ENCODE measurements at places on chromosomes 2 and 18.

GRCh38 chr2:26555246-26556133, 77.6 kb upstream of the OTOF start:
- DNase-seq = peak; percentile 20

DNA sequence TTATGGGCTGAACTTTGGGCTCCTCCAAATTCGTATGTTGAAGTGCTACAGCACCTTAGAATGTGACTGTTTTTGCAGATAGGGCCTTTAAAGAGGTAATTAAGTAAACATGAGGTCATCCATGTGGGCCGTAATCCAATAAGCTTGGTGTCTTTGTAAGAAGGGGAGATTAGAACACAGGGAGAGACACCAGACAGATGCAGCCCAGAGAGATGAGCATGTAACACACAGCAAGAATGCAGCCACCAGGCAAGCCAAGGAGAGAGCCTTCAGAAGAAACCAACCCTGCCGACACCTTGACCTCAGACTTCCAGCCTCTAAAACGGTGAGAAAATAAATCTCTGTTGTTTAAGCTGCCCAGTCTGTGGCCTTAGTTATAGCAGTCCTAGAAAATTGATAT, 74.3 kb downstream of the HRH4 start:
- DNase-seq = no peak

DNA sequence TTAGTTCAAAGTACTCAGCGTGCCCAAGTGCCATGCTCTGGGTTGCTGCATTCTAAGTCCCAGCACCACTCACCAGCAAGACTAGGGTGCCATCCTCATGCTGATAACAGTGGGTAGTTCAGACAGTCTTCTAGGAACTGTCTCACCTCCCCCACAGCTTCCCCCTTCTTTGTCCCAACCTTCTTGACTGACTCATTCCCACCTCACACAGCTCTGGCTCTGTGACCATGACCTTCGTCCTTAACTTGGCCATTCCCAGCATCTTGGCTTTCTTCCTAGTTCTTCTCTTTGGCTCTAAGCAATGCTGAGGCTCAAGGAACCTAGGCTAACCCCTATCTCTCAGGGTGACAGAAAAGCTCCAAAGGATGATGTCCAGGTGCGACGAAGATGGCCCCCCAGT, 20.0 kb upstream of the CXCR4 start:
- DNase-seq = no peak

GRCh38 chr2:109214651-109215371, 85.8 kb downstream of the SH3RF3 start:
- no peak for DNase-seq

GRCh38 chr18:23350188-23350587, 102.9 kb upstream of the RIOK3 start:
- no peak for DNase-seq

GRCh38 chr2:109526442-109526970, 87.3 kb downstream of the SEPTIN10 start:
- DNase-seq = no peak

GRCh38 chr18:29250259-29250658, 1073.3 kb upstream of the CDH2 start:
- DNase-seq = no peak

DNA sequence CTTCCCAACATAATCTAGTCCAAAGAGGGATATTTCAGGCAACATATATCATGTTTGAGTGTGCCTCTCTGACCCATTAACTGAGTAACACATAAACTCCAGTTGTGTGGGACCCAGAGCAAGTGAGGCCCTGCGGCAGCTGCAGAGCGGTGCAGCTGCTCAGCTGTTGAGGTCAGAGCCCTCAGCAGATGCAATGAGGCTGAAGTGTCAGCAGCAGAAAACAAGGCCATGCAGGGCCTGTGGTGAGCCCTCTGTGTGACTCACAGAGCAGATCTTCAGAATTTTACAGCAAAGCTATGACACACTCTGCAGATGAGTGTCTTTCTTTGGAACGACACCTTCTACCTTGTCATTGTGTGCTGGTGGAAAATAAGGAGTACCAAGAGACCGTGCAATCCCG, 168.5 kb downstream of the CBLN2 start:
- DNase-seq = peak; percentile 33

DNA sequence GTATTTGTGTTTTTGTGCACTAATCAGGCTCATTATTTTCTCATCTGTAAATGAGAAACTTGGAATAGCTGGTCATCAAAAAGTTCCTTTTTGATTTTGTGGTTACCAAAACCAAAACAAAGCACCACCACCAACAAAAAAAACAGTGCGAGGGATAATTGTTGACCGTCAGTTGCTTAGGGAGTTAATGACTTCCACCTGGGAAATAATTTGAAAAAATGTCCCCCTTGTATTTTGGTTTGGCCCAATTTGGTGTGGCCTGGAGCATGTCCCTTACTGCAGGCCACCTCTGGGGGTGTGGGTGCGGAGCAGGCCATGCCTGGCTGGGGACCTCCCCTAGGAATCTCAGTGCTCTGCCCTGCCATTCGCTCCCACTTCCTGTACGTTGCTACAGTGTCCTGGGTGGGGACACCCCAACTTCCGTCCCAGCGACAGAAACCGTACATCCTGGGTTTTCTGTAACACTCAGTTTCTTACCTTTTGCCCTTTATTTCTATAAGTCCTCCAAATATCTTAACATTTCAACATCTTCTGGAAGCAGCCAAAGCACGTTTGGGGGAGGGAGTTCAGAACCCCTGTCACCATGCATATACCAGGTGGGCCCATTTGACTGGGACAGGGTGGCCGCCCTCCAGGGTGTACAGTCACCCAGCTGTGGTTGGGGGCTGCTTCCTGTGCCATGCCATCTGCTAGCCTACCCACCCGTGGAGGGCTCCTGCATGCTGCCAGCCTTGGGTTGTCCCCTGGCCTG, 31.3 kb downstream of the NCK2 start:
- DNase-seq = no peak

DNA sequence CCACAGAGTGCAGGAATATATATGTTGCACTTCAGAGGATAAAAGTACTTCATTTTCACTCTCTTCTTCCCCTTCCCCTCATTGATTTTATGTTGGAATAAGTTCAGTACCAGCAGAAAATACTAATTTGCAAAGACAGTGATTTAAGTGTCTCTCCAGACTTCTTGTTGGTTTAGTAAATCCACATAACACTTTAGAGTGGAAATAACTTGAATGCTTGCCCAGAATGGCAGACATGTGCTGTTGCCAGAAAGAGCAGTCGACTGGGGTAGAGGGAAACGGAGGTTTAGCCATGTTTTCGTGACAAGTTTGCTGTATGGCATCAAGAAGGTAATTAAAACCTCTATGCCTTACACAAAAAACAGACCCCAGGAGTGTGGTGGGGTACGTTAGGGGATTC, 246.0 kb upstream of the CXCR4 start:
- DNase-seq = no peak

- DNase-seq = no peak
These were observed 24.1 kb downstream of the GREB1L start for GRCh38 chr18:21265971-21266673.

DNA sequence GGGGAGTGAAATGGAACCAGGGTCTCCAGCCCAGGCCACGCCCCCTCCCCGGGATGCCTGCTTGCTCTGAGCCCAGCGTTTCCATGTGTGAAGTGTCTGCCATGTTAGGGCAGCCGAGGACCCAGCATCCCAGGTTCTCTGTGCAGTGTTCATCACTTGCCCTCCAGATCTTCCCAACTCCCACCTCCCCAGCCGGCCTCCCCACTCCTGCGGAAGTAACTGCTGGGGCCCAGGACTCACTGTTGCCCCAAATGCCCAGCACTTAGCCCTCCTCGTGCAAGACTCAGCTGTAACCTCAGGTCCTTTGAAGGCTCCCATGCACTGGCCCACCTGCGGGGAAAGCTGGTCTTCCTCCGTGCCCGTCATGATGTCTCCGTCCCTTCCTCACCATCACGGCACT, 9.7 kb upstream of the PXDN start:
- DNase-seq = no peak

GRCh38 chr2:169365029-169365480, 2.7 kb upstream of the LRP2 start:
- DNase-seq = no peak

DNA sequence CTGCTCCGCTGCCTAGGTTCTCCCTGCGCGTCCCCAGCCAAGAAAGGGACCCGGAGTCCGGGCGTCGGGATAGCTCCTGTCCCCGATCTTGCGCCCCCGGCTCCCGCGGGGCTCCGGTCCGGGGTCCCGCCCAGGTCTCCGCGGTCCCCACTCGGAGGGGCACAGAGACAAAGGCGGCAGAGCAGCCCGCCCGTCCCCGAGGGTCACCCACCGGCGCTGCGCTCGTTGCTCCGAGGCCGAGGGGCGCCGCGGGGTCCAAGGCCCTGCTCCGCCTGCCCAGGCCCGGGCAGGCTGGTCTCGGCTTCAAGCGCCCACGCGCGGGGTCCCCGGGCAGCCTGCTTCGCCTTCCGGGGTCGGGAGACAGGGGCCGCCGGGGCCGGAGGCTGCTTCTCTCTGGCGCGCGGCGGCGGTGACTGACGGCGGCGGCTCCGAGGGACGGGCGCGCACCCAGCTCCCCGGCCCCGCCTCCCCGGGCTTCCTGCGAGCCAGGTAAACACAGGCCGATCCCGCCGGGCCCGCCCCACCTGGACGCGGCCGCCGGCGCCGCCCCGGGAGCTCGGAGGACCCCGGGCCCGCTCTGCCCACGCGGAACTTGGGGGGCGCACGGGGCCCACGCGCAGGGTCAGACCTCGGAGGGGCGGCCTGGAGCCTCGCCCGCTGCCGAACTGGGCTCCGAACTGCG, at the start of gene MBP:
MBP (minus strand) TSS at position 415 of the 682 bp plus-strand sequence. CDS start 27,522 bp downstream, outside the sequence.
- DNase-seq = no peak

- DNase-seq = no peak
These were observed 11.5 kb downstream of the SF3B1 start for GRCh38 chr2:197423307-197423706.

DNA sequence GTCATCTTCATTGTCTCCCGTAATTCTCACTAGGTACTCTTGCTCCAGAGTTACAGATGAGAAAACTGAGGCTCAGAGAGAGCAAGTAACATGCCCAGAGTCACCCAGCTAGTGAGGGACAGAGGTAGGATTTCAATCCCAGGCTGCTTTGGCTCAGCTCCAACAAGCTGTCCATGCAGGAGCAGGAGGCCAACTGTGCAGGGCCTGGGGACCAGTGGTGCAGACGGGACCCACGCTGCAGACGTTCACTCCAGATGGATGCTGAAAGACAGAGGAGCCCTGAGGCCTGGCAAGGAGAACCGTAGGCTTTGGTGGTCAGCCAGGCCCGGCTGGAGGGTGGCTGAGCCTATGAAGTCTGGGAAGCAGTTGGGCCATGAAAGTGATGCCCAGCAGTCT, 102.6 kb downstream of the MCFD2 start:
- no peak for DNase-seq

DNA sequence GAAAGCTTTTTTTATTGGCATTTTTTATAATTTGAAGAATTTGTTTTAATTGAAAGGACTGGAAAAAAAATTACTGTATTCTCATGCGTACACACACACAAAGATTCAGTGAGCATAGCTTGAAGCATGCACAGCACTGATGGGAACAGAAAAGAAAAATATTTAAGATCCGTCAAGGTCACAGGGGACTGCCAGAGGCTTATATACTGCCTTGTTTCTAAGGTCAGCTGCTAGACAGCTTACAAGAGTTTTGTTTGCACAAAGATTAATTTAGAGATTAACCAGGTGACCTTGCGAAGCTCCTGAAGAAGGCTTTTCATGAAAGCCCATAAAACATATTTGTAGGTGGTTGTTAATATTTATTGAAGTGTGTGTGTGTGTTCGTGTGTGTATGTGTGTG, 396.3 kb downstream of the TRIB2 start:
- no peak for DNase-seq

- DNase-seq = no peak
These were observed 36.6 kb downstream of the SPRED2 start for GRCh38 chr2:65395621-65396347.

GRCh38 chr18:9325716-9326115, 8.9 kb upstream of the TWSG1 start:
- DNase-seq = no peak

- DNase-seq = peak; percentile 36
These were observed 242.6 kb downstream of the IKZF2 start for GRCh38 chr2:212908682-212909435.

DNA sequence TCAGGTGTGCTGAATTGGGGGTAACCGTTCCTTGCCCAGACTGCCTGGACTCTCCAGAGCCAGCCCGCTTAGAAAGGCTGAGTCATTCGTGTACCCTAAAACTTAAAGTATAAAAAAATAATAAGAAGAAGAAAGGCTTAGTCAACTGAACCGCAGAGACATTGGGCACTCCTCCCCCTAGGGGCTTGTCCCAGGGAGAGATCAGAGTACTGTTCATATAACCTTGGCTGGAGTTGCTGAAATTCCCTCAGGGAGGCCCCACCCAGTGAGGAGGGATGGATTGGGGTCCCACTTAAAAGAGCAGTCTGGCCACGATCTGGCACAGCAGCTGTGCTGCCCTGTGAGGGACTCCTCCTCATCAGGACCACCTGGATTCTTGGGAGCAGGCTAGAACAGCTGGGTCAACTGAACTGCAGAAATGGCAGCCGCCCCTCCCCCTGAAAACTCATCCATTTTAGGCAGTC, 37.2 kb downstream of the ANKRD12 start:
- no peak for DNase-seq

DNA sequence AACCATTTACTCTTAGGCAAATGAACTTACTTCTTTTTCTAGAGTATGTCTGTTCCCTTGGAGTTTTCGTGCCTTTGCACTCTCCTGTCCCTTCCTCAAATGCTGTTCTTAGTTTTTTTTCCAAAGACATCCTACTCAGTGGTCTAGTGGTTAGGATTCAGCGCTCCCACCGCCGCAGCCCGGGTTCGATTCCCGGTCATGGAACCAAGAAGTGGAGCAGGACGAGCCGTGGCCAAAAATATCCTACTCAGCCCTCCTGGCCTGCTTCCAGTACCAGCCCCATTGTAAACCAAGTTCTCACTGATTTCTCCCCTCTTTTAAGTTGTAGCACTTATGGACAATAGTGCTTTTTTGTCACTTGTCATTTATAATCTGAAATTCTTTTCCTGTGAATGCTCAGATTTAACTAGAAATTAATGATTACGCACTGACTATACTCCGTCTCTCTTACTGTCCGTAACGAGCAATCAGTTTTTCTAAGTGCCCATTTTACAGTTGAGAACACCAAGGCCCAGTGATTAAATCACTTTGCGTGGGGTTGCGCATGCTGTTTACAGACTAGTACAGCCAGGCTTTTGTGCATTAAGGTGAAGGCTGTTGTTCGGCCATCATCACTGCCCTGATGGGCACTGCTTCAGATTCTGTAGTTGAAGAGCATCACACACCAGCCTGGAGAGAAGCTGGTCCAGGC, 17.9 kb downstream of the GREB1 start:
- no peak for DNase-seq

DNA sequence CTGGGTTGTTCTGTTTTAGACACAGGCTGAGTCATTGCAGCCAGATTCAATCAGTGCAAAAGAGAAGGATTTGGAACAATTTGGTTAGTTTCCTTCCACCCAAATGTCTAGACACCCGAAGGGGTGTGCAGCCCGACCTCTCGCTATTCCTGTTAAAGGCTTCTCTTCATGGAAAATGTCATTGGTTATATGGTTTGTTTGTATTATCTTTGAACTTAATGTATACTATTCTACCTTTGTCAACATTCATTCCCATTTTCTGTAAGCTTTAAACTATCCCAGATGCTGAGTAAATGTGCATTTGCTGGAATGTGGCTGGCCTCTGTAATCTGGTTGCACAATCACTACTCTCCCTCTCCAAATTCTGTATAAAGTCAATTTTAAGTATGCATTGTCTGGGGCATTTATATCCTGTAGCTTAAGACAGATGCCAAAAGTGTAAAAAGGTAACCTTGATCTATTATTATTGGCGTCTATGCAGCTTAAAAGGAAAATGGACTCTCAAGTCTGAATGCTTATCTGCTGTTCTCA, 80.4 kb upstream of the RND3 start:
- DNase-seq = peak; percentile 76

- DNase-seq = no peak
These were observed 71.7 kb upstream of the CDCA7 start for GRCh38 chr2:173282795-173283545.
